ENCODE measurements at places on chromosomes 1 and 21. TPM values are rescaled to one million over a fixed set of nuclear protein-coding genes. Genes with fewer than 3 reads are reported as not detected.

GRCh38 chr1:2498648-2499047, 22.6 kb downstream of the PLCH2 start:
- no peak for DNase-seq

LCA5L gene
- total RNA-seq: 2.9 TPM

ERICH3 gene
- total RNA-seq: not detected

ARPC5 gene
- total RNA-seq: 156 TPM
